ENCODE measurements at places on chromosomes 5 and 9.

- DNase-seq = no peak
Observed at GRCh38 chr9:34158362-34158869, 20.4 kb upstream of the UBAP1 start.

GRCh38 chr9:113566712-113567071 lies 103.2 kb downstream of the RGS3 start:
- DNase-seq = no peak

GRCh38 chr9:134061688-134062371 lies 6.0 kb downstream of the BRD3 start:
- DNase-seq = no peak

- DNase-seq = no peak
Observed at GRCh38 chr5:39355324-39355723, 9.0 kb downstream of the C9 start.

GRCh38 chr5:157668356-157668755 lies 3.0 kb upstream of the C5orf52 start:
- DNase-seq = no peak

DNA sequence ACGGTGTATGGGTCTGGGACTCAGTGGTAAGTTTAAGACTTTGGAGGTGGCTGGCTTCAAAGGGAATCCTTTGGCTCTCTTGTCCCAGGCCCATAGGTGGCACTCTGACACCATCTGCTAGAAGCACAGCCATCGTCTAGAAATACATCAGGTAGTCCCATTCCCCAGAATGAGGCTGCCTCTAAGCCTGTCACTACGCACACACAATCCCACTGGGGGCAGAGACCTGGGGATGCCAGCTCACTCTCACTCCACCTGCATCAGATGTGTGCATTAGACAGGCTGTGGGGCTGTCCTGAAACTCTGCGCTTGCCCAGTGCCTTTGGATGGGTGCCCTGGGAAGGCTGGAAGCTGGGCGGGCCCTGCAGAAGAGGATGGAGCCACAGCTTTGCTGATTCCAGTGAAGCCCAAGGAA lies 127.5 kb upstream of the PANK3 start:
- DNase-seq = peak; percentile 32

GRCh38 chr5:167305591-167306213 lies 985.7 kb upstream of the WWC1 start:
- DNase-seq = no peak

Measured in activated naive CD8-positive, alpha-beta T cell treated with anti-CD3 and anti-CD28 coated beads for 36 hours (primary cell).